ENCODE measurements at places on chromosomes 12 and 14.
A peak's percentile ranks its signal among the peaks of the same experiment; 100 is the strongest.

DNA sequence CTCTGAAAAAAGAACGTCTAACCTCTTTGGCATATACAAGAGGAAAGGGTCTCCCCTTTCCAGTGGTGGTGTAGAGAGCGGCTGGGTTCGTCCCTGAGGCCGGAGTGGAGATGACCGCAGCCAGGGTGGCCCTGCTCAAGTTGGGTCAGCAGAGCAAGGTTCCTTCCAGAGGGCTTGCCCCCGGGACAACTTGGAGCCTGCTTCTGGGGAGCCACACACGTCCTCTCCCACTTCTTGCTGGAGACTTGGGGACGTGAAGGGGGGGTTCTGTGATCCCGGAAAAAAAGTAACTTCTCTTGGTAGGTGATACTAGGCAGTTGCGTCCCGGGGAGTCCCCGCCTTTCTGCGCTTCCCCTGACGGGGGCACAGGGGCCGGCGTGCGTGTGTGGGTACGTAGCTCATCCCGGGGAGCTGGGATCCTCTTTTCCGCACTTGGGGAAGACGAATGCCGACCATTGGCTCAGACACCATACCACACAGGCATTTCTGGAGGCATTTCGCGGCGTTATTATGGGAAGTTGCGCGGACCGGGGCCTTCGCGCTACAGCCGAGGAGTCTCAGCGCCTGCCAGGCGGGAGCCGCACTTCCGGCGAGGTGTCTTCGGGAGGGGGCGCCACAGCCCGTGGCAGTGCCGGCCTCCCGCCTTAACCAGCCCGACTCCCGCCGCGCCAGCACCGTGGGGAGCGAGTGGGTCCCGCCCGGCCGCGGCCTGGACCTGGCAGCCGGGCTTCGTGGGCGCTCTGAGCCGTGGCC is 14.8 kb upstream of the PAX9 start:
- no peak for DNase-seq

DNA sequence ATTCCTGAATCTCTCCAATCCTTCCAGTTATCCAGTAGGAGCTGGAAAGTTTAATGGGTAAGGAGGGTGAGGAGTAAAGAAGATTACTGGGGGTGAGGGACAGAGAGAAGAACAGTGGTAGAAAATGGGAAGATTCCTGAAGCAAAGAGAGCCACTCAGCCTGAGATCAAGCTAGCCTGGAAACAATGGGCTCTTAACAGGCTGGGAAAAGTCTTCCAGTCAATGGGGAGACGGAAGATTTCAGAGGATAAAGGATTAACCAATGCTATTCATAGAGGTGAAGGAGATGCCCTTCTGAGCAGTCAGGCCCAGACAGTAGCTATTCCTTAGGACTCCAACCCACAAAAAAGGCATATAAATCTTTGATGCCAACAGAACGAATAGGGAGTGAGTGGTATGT is 14.8 kb downstream of the GDF11 start:
- no peak for DNase-seq

- DNase-seq = no peak
Measured at GRCh38 chr12:53770281-53770680, 18.5 kb upstream of the CISTR start.

GRCh38 chr14:105375635-105376057 is 22.7 kb upstream of the TEX22 start:
- no peak for DNase-seq

DNA sequence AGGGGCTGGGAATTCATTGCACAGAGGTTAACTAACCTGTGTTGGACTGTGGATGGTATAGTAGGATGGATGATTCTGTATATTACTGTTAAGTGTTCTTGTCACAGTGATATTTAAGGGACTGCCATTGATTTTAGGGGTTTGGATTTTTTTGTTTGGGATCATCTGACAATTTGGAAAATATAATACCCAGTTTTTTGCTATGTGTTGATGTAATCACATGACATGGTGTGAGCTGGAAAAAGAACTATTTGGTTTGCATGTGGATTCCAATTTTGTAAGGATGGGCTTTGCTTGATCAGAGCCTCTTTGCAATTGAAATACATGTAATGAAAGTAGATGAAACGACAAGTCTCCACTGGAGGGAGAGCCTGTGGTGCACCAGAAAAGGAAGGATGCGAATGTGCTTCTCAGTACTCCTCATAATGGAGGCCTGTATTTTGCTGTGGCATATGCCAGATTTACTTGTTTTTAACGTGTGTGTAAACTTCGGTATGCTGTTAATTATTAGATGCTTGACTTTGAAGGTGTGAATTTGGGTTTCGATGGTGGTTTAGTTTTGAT is 2.7 kb downstream of the DYRK2 start:
- no peak for DNase-seq

GRCh38 chr12:77070382-77070781 is 5.0 kb upstream of the E2F7 start:
- no peak for DNase-seq

GRCh38 chr12:54389134-54389508 is 4.6 kb upstream of the ZNF385A start:
- DNase-seq = no peak

- DNase-seq = no peak
Measured at GRCh38 chr14:79663453-79663852, 547.9 kb downstream of the DIO2 start.

DNA sequence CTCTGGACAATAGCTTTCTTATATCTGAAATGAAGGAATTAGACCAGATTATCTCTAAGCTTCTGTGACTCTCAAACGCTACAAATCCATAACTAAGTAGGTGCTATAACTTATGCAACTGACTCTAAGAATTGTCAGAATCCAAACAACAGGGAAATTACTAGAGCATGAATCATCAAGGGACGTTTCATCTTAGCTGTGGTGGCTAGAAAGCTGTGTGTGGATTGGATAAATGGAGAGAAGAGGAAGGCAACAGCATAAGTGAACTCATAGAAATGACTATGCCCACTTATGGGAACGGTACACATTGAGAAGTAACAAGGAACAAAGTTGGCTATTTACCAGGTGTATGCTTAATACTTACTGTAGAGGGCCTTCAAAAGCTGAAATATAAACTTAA is 96.0 kb upstream of the NEDD1 start:
- no peak for DNase-seq

- peak; percentile 23 for DNase-seq
Measured at GRCh38 chr14:60317609-60318008, 68.6 kb downstream of the PPM1A start.

DNA sequence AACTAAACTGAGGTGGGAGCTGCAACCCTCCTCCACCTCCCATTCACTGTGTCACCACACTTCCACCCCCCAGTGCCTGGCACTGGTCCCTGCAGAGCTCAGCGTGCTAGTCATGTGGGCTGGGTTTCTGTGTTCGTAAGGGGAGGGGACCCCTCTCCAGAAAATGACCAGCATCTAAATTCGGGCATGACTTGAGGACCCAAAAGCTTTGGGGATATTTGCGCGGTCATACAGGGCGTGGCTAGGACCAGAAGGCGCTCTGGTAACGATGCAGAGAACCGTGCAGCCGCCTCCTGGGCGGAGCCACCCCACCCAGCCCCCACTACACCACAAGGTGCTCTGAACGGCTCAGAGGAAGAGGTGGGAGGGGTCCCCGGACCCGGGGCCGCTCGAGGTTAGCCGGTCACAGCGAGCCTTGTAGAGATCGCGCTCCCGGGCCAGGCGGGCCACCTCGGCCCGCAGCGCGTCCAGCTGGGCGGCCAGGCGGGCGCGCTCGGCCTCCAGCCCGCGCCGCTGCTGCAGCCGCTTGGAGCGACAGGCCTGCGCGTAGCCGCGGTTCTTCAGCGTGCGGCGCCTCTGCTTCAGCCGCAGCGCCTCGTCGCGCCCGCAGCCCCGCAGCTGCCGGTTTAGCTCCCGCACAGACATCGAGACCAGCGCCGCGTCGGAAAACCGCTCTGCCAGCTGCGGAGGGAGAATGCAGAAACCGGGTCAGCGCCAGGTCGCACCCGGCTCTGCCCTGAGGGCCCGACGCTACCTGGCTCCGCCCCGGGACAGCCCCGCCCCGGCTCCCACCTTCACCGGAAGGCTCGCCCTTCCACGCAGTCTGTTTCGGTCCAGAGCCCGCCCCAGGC is 9.8 kb downstream of the CPNE6 start:
- DNase-seq = peak; percentile 21

DNA sequence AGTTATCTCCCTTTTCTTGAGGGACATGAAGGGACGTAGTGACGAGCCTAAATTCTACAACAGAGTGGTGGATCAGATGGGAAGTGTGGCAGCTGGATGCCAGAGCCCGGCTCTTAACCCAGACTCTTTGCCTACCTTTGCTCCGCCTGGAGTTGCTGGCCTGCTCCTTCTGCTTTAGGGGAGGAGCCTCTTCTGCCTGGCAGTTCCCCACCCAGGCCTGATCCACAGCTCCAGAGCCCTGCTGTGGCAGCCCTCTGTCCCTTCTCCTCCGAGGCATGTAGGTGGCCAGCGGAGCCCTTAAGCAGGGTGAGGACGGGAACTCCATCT is 2.3 kb upstream of the PRPH start:
- no peak for DNase-seq

- DNase-seq = no peak
Measured at GRCh38 chr12:68667896-68668295, 18.9 kb upstream of the NUP107 start.
